Endodermal cell (in vitro differentiated cells): ENCODE measurements at places on chromosomes 6 and 20. TPM values are rescaled to one million over a fixed set of nuclear protein-coding genes. Genes with fewer than 3 reads are reported as not detected.

Gene CRISP2
- 0.34 TPM in 1 of 2 replicates, not detected in the other for total RNA-seq

GRCh38 chr20:49747707-49748524 lies 34.2 kb upstream of the B4GALT5 start:
- peak; percentile 57 for DNase-seq

DNA sequence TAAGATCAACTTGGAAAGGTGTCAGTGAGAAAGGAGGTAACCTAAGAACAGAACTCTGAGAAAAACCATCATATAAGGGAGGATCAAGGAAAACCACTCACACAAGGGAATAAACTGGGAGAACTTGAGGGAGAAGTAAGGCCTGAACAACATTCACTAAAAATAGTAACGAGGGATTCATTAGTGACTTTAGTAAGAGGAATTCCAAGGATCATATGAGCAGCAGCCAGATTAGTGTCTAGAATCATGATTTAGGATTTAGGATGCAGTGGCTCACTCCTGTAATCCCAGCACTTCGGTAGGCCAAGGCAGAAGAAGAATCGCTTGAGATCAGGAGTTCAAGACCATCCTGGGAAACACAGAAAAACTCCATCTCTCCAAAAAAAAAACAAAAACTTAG lies 376.5 kb upstream of the MARCKS start:
- no peak for DNase-seq

DNA sequence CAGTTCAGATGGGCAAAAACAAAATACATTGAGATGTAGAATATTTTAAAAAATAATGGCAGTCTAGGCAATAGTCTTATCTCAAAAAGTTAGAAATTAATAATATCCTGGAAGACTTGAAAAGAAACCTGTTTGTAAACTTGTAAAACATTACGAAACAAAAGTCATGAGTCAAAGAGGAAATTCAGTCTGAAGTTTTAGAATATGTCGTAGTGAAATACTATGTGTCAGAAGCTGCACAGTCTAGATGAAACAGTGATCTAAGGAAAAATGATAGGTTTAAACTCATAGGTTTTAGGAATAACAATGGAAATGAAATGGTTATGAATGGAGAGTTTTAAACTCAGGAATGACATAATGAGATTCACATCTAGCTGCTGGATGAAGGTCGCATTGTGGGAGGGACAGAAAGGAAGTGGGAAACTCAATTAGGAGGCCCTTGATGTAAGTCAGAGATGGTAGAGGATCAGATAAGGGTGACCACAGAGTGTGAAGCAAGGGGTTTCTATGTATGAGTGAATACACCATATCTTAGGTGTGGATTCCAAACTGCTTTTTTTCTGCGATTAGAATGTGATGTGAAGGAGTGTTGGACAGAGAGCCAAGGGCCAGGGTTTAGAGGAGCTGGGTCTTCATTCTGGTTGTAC lies 2.8 kb downstream of the SNRPB2 start:
- DNase-seq = no peak

- peak; percentile 59 for DNase-seq
Observed at GRCh38 chr6:151044465-151045441, 179.3 kb downstream of the MTHFD1L start.

- DNase-seq = no peak
Observed at GRCh38 chr6:17361013-17361412, 32.4 kb upstream of the CAP2 start.

DNA sequence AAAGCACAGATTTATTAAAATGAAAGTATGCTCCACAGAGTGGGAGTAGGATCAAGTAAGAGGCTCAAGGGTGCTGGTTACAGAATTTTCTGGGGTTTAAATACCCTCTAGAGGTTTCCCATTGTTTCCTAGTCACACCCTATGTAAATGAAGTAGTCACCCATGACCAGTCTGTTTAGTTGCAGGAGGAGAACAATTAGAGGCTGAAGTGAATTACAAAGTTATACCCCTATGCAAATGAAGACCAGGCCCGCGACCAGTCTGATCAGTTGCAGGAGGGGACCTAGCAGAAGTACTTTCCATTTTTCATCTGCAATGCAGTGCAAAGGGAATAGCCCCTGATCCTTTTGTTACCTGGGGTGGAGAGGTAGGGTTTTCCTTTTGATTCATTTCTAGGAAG lies 11.8 kb upstream of the FILIP1 start:
- DNase-seq = no peak

GRCh38 chr6:166654573-166654972 lies 27.5 kb upstream of the RPS6KA2 start:
- no peak for DNase-seq

DNA sequence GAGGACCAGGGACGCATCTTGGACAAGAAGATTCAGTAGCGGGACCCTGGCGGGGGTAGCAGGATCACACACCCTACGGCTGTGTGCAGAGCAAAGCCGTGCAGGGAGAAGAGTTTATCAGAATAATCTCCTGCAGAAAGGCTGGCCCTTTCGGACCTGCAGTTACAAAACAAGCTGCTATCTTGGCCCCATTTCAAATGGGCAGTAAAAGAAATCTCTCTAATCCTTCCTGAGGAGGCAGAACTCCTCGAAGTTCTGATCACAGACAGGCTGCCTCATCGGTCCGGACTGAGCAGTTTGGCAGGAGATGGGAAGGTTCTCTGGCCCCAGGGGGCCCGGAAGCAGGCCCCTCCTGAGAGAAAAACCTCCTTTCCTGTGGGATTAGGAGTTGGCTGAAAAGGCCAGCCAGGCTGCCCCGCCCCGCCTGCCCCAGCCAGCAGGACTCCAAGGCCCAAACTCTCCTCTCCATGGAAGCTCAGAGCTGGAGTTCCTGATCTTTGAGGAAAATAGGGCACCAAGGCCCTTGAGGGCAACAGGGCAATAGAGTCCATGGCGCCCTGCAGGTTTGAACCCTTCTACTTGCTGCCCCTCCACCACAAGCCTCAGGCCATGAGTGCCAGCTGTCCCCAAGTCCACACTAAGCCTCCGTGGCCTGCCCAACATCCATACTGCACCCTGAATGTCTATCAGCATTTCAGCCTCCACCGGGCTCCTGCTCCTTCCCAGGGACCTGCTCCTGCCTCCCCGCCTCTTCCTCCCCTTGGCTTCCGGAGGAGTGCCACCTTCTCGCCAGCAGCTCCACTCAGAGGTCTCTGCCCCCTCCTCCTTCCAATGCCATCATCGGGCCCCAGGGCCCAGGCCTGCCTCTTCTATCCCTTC lies 141.3 kb downstream of the PREX1 start:
- peak; percentile 63 for DNase-seq

- DNase-seq = no peak
Observed at GRCh38 chr20:54350415-54350814, 125.0 kb upstream of the DOK5 start.

GRCh38 chr20:62355516-62355877 lies 11.6 kb downstream of the LAMA5 start:
- peak; percentile 70 for DNase-seq

Gene GPSM3
- 12.9 TPM in 2 replicates for total RNA-seq

Gene BCAS1
- 0.09 TPM in 1 of 3 replicates, not detected in the others for total RNA-seq

DNA sequence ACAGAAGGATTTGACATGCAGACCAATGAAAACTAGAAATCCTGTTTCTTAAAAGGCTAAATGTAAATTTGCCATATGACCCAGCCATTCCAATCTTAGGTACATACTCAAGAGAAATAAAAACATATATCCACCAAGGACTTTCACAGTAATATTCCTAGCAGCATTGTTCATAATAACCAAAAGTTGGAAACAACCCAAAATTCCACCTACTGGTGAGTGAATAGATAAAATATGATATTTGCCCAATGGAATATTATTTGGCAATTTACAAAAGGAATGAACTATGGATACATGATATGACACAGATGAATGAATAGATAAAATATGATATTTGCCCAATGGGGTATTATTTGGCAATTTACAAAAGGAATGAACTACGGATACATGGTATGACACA lies 22.7 kb downstream of the MTCL3 start:
- no peak for DNase-seq

Gene ZNF322
- total RNA-seq = 37.7 and 42.5 TPM in 2 replicates

Gene SSTR4
- total RNA-seq = 0.40 to 0.44 TPM in 2 of 3 replicates, not detected in the other

- no peak for DNase-seq
Observed at GRCh38 chr6:149493761-149494320, 9.0 kb upstream of the ZC3H12D start.

GRCh38 chr6:133969285-133969920 lies 16.4 kb downstream of the TBPL1 start:
- no peak for DNase-seq

Gene YIPF3
- total RNA-seq = 99.4 and 103 TPM in 2 replicates

Gene GPX5
- total RNA-seq = not detected in 3 replicates

- DNase-seq = no peak
Observed at GRCh38 chr6:51675020-51675921, 412.1 kb downstream of the PKHD1 start.

- DNase-seq = no peak
Observed at GRCh38 chr6:157045831-157046454, 268.8 kb downstream of the ARID1B start.

GRCh38 chr6:39260456-39260855 lies 31.2 kb upstream of the KCNK5 start:
- no peak for DNase-seq

DNA sequence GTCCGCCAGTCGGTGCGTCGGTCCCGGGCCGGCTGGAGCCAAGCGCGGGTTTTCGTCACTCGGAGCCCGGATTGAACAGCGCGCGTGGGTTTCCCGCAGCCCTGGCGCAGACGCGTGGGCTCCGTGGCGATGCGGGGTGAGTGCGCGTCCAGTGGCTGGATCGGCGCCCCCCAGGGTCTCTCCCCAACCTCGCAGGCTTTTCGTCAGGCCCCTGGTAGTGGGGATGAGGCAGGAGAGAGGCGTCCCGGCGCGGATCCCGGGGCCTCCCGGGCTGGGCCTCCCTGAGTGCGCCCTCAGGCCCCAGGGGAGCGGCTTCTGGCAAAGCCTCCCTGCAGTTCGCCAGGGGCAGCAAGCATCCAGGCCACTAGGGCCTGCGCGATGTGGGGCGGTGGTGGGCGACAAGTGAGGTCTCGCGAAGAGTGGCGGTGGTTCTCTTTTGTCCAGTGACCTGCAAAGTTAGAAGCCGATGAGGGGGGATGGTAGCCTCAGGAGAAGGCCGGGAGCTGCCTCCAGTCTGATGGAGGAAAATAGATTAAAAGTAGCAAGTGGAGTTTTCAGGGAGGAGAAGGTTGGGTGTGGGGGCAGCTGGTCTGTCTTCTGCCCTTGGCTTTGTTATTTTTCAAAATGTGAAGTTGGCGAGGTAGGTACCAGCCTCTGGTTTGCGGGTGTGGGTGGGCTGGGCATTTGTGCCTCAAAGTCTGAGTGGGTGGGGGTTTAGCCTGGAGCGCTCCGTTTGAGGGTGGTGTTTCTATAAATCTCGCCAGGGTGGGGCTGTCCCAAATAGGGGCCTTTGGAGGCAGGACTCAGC lies 1.6 kb downstream of the TOX2 start:
- DNase-seq = peak; percentile 60

Gene OXT
- total RNA-seq = not detected in 2 replicates

Gene SNRNP48
- 13.7 and 13.9 TPM in 2 replicates for total RNA-seq

GRCh38 chr6:52157301-52157941 lies 28.8 kb upstream of the IL17A start:
- DNase-seq = no peak

- peak; percentile 46 for DNase-seq
Observed at GRCh38 chr6:41657131-41658094, 19.1 kb downstream of the MDFI start.

Gene TNFRSF6B
- not detected in 3 replicates for total RNA-seq

Gene KIF25
- total RNA-seq = 0.81 TPM in 1 of 2 replicates, not detected in the other

- DNase-seq = no peak
Observed at GRCh38 chr20:5895626-5896025, 54.7 kb downstream of the TRMT6 start.

DNA sequence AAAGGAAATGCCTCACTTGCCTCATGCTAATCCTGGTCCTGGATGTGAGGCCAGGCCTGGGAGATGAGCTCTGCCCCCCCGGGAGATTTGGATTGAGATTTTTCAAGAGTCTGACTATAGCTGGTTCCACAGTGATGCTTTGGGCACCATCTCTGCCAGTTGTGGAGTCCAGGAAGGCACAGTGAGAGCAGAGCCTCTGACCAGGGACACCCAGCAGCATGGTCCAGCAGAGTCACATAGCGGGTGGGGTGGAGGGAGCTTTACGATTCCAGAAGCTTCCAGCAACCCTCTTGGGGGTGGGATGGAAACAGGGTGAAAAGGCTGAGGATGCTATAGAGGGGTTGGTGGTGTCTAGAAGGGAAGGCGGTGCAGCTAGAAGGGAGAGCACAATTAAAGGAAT lies 8.7 kb downstream of the SLC32A1 start:
- no peak for DNase-seq

DNA sequence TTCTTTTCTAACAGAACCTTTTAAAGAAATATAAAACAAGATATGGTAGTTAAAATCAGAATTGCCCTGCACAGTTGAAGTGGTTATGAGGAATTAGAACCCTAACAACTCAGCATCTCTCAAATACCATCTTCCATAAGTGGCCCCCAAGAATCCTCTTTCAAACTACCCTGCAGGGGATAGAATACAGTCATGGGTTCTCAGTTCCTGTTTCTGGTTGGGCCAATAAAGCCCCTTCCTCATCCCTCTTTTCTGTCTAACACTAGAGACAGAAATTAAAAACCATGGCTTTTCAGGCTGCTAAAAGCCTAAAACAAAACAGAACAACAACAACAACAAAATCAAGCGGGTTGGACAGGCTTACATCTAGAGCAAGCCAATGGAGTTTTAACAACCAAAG lies 6.7 kb upstream of the LCA5 start:
- DNase-seq = no peak

DNA sequence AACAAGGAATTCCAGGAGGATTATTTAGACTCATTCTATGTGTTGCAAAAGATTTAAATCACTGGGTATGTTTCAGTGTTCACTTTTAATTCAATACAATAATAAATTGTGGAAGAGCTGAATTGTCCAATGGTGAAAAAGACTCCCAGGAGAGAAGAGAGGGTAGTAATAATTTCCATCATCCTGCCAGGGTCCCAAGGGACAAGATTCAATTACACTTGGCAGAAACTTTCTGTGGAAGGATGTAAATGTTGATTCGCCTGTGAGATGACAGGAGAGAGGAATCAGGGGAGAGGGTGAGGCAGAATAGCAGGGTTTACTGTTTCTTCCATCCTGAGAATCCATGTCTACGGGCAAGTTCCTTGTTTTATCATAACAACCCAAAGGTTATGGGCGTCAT lies 342.7 kb downstream of the ESR1 start:
- no peak for DNase-seq

DNA sequence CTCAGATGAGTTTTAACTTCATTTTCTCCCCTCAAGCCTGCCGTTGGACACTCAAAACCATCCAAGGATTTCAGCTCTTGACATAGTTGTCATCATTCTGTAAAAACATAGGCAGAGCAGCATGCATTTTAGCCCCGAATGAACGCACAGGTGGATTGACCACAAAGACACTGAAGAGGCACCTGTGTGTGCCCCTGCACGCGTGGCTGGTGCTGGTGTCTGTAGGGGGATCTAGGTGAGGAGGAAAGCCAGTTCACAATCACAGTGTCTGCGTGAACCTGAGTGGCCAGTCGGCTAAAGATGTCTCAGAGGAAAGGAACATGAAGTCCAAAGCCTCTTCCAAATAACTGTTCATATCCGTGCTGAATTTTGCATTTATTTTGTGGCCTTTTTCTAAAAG lies 309.2 kb downstream of the QKI start:
- DNase-seq = no peak

DNA sequence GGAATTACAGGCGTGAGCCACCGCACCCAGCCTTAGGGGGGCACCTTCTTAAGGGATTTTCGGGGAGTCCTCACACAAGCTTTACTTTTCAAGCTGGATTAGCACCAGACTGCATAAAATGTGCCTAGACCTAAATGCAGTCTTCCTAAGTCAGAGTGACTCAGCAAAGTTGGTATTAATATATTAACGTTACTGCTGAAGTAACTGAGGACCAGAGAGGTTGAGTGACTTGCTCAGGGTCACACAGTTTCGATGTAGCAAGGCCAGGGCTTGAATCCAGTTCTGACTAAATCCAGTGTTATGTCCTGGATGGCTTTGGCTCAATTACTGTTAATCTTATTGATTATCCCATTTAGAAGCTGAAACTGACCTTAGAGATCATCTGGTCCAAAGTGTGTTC lies 13.4 kb downstream of the EDEM2 start:
- DNase-seq = no peak
